ENCODE measurements at places on chromosomes 2 and 18.
A peak's percentile ranks its signal among the peaks of the same experiment; 100 is the strongest.

DNA sequence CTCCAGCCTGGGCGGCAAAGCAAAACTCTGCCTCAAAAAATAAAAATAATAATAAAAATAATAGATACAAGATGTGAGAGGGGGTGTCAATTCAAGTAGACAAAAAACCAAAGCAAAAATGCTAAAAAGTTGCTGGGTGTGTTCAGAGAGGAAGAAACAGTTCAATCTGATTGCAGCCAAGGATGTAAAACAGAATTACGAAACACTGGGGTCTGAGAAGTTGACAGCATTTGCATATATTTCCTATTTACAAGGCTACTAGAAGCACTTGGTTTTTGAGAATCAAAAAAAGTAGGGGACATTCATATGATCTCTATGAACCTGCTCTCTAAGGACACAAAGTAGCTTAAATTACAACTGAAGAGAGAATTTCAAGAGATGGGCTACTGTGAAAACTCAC is 7.6 kb downstream of the TRIP12 start:
- DNase-seq: no peak

DNA sequence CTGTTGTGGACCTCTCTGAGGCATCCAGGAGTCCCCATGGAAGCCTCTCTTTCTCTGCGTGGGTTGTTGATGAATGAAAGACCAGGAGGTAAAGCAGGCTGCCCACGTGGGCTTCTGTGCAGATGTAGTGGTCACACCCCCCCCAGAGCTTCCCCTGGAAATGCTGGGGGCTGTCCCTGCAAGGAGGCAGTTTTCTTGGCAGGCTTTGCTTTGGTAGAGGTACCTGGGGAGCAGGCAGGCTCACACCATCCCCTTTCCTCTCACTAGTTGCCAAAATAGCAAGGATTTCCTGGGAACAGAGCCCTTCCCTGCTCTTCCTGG is 97.6 kb upstream of the MAP3K20 start:
- DNase-seq: no peak

- DNase-seq: no peak
These were observed 539.5 kb downstream of the NYAP2 start for GRCh38 chr2:225938991-225939390.

- no peak for DNase-seq
These were observed 134.7 kb downstream of the VIT start for GRCh38 chr2:36831185-36831584.

- DNase-seq: no peak
These were observed 161.5 kb upstream of the SMAD2 start for GRCh38 chr18:48091869-48092497.

- DNase-seq: no peak
These were observed 41.6 kb upstream of the DPP10 start for GRCh38 chr2:114400890-114401289.

GRCh38 chr2:96088340-96089335 is 27.7 kb downstream of the ADRA2B start:
- DNase-seq: no peak

DNA sequence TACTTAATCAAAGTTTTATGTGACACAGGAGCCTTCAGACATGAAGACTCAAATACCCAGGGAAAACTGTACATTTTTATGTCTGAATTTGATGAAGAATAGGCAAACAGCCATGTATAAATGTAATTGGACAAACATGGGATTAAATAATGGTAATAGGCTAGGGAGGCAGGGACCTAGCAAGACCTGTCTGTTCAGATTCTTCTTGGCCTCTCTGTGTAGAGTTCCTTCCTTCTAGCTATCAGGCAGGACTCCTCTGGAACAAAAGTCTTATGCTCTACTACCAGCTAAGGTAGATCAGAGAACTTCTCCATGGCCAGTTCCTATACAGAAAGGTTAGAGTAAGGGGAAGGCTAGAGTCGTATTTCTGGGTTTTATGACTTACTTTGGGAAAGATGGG is 9.5 kb upstream of the PARD3B start:
- DNase-seq: no peak

DNA sequence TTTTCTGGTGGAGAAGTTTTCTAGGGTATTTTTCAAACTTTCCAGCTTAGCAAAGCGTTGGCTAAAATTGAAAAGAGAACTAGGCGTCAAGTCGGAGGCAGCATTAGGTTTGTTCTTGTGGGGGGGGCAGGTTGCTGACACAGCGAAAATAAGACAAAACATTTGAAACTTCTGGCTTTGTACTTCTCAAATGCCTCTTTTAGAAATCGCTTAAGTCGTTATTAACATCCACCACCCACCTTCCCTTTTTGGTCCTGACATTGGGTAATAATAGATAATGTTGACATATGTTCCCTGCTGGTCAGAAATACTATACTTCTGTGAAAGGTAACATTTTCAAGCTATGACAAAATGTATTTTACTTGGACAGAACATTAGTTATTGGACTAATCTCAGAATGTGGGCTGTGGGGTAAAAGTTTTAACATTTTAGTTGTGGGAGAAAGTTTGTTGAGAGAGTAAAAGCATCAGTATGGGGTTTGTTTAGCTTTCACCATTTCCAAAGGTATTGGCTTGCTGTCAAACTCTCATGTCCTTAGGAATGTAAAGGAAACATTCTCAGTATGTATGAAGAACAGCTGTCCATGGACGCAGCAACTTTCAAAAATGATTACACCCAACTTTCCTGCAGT is 88.1 kb upstream of the ZEB2 start:
- DNase-seq: no peak

DNA sequence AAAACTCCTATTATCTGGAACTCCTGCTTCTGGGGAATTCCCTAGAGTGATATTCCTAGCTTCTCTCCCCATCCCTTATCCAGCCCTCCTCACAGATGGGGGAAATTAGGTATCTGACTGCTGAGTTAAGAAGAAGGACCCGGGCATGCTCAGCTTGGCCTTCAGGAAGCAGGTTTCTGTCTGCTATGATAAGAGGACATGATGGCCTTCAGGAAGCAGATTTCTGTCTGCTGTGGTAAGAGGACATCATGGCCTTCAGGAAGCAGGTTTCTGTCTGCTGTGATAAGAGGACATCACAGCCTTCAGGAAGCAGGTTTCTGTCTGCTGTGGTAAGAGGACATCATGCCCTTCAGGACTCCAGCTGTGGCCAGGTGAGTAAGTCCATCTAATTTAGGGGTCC is 65.2 kb downstream of the PLEKHM3 start:
- DNase-seq: no peak

GRCh38 chr2:56292951-56293350 is 109.2 kb downstream of the CCDC85A start:
- DNase-seq: no peak

- DNase-seq: no peak
These were observed 185.0 kb upstream of the CHAC2 start for GRCh38 chr2:53582556-53582955.

DNA sequence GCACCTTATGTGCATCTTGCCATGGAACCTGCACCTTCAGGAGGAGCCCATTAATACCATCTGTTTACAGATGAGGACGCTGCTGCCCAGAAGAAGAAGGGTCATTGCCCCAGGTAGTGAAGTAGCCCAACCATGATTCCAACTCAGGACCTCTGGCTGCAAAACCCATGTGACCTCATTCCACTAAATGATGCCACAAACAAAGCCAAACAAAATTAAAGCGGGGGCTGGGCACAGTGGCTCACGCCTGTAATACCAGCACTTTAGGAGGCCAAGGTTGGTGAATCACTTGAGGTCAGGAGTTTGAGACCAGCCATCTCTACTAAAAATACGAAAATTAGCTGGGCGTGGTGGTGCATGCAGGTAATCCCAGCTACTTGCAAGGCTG is 202.1 kb downstream of the EIPR1 start:
- no peak for DNase-seq

DNA sequence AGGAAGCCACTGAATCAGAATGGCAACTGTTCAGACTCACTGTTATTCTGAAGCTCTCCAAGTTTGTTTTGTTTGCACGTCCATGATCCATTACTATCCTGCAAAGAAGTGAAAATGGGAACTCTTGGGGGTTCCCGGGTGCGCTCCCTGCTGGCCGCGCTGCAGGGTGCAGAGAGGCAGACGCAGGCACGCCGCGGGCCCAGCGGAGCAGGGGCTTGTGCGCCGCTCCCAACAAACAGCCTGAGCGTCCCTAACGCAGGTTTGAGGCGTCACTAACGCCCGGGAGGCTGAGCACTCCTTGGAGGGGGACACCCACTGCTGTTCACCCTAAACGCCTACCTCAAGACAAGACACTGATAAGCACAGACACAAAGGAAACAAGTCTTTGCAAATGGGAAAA is 14.3 kb upstream of the PIEZO2 start:
- DNase-seq: peak; percentile 54

DNA sequence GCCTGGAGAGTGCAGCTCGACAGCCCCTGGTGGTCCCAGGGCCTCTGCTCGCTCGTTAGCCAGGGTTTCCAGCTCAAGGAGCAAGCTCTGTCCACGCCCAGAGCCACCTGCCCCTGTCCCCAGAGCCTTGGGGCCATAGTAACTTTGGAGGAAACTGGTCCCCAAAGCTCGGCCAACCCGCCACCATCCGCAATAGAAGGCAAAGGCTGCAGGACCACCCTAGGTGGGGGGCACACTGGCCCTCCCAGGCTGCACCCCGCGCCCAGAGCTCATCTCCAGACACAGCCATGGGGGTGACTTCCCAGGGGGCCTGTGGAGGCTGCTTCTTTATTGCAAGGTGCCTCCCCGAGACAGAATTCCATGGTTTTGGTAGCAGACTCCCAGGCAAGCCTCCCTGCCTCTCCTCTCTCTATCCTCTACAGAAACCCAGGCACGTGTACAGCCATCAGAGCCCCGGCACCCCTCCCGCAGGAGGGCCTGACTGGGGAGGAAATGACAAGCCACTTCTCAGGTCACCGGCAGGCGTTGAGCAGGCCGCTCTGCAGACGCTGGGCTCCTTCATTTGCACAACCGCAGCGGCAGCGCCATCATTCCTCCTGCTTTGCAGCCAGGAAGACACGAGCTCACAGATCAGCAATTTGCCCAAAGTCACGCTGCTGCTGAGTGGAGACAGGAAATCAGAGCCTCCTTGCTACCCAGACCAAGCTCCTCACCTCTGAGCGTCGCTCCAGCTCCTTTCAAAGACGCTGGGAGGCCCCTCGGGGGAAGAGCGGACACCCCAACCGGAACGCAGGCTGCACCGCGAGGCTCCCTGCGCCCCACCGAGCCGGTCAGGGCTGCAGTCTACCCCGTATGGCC is 80.2 kb downstream of the NDUFA10 start:
- peak; percentile 47 for DNase-seq

- no peak for DNase-seq
These were observed 84.0 kb downstream of the MYL12B start for GRCh38 chr18:3345885-3346284.

- DNase-seq: no peak
These were observed 38.4 kb upstream of the ZSWIM2 start for GRCh38 chr2:186887107-186888090.

Data from GM10248 (cell line).